Muscle of leg (tissue), 16 donors: ENCODE measurements at places on chromosomes 5 and 9. TPM values are rescaled to one million over a fixed set of nuclear protein-coding genes. Genes with fewer than 3 reads are reported as not detected.

Gene FBP1
- polyA plus RNA-seq = 0.90 TPM

Gene GLRA1
- not detected for polyA plus RNA-seq

Gene CNOT6
- polyA plus RNA-seq = 20.2 TPM

Gene MEIKIN
- polyA plus RNA-seq = not detected

Gene SH3PXD2B
- 36.1 TPM for polyA plus RNA-seq

Gene NRG2
- 1.8 TPM for polyA plus RNA-seq

Gene TEX48
- polyA plus RNA-seq = not detected

Gene CCL28
- 0.37 TPM for polyA plus RNA-seq

Gene MLLT3
- 61.9 TPM for polyA plus RNA-seq

Gene SPINK7
- not detected for polyA plus RNA-seq

Gene SMIM3
- polyA plus RNA-seq = 8.0 TPM
